ENCODE measurements at places on chromosomes 7 and 10.

GRCh38 chr10:95266674-95267095 is 24.1 kb downstream of the PDLIM1 start:
- DNase-seq: no peak

GRCh38 chr10:100976906-100977305 is 7.6 kb downstream of the SEMA4G start:
- no peak for DNase-seq

- DNase-seq: no peak
Observed at GRCh38 chr10:4623757-4624420, 202.1 kb upstream of the AKR1E2 start.

DNA sequence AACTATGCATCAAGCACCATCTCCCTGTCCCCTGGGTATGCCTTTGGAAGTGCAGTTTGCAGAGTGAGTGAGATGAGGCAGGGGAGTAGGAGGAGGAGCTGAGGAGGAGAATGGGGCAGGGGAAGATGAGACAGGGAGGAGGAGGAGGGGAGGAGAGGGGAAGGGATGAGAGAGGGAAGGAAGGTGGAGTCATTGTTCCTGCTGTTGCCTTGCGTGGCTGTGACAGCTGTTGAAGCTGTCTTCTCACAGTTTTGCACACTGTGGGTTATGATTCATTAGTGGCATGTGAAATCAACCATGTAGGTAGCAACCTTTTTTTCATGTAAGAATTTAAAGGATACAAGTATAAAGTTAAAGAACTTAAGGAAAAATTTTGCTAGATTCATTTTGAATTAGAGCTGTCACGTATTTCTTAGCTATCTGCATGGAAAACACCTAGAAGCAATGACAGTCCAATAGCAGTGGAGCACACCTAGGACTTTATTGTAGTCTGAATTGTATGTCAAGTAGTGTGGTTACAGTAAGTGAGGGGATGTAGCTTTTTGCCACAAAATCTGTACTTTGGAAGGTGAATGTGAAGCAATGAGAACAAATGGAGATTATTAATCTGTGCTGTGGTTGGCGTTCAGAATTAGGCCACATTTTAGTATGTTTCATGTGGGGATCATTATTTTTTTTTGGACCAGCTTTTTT is 21.7 kb downstream of the CCM2 start:
- DNase-seq: no peak

GRCh38 chr10:76089556-76090180 is 658.2 kb downstream of the LRMDA start:
- DNase-seq: no peak

GRCh38 chr10:133087045-133087678 is 562 bp upstream of the ADGRA1 start:
- no peak for DNase-seq

GRCh38 chr7:66682350-66683093 is 53.8 kb downstream of the KCTD7 start:
- no peak for DNase-seq

DNA sequence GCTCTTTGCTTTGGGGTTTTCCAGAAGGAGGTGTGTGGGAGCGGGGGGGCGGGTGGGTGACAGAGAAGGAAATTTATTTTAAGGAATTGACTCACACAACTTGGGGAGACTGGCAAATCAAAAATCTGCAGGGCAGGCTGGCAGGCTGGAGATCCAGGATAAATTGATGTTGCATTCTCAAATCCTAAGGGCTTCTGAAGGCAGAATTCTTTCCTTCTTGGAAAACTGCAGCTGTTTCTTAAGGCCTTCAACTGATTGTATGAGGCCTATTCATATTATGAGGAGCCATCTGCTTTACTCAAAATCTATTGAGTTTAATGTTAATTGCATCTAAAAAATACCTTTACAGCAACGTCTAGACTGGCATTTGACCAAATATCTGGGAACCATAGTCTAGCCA is 1528.8 kb upstream of the LRRTM3 start:
- DNase-seq: no peak

DNA sequence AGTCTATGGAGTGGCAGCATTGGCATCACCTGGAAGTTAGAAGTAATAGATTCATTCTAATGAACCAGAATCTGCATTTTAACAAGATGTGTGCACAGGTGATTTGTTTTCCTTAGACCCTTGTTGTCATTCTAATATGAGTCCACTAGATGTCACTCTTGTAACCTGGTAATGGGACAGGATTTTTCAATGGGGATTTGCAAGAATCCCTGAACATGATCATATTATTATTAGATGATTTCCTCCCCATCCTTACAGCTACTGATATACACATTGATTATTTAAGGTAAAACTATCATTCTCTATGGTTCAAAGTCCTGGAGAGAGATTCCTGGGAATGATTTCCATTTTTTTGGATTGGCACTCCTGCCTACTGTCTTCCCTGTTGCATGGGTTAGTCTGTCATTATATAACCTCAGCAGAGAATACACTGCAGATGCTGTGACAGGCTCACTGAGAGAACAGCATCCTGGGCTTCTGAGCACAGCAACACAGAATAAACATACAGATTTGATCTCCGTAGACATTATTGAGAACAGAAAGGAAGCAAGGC is 194.9 kb downstream of the SUGCT start:
- DNase-seq: peak; percentile 33

DNA sequence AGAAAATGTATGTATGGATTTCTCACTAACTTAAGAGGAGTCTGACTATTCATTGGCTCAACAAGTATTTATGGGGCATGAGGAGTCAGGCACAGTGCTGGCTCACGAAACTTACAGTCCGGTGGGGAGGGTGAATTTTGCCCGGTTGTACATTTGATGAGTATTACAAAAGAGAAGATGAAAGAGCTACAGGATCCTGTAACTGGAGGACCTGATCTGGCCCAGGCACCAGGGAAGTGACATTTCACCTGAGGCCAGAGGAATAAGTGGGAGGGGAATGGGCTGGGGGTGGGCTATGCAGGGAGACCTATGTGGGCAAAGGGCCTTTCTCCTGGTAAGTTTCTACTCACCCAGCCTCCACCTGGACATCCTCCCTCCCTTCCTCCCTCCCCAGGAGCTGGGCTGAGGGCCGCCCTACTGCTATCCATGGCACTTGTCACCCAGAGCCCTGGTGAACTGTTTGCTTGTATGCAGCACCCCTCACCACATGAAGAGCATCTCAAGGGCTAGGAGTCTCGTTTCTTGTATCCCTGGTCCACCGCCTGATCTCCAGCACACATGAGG is 101.1 kb upstream of the ZNF438 start:
- no peak for DNase-seq

DNA sequence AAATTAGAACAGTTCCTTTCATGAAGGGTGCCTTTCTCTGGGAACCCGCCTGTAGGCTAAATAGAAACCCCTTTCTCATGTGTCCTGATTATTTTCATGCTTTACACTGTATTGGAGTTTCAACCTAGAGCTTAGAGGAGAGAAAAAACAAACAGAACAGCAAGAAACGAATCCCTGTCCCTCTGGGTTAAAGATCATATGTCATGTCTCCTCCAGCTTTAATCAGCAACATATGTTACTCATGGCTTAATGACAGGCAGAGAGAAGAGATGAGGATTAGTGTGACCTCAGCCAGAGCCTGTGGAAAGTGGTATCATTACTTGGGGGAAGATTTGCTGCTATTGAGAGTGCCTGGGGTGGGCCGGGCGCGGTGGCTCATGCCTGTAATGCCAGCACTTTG is 32.1 kb downstream of the CRCP start:
- no peak for DNase-seq

DNA sequence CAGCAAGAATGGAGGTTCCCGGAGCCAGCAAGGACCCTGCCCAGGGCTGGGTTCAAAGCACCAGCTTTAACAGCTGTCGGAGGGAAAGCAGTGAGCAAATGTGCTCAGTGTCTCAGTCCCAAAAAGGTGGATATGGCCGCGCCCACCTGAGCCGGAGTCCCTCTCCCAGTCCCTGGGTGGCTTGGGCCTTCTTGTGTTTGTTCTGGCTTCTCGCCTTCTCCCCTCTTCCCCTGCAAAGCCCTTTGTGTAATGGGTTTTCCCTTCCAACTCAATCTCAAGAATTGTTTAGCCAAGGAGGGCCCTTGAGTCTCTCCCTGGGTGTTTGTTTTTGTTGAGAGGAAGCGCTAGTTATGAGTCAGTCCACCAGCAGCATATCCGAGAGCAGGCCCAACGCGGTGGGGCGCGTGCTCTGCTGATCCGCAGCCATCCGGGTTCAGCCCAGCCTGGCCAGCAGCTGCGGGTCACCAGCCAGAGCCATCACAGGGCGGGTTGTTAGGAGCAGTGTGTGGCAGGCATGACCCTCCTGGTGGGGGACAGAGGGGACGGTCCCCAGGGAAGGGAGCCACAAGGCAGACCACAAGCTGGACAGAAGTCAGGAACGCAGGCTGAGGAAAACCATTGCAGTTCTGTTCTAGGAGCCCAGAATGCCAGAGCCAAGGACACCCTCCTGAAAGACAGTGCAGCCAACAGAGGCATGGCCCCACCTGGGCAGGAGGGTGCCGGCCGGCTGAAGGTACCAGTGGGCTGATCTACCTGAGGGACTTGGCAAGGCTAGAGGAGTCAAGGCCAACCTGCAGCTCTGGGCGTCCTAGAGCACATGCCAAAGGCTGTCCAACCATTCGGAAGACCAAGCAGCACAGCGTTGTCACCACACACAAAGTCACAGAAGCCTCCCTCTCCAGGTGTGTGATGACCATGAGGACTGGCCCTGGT is 21.3 kb downstream of the CALML3 start:
- DNase-seq: no peak

- DNase-seq: no peak
Observed at GRCh38 chr7:84624527-84624926, 429.9 kb upstream of the SEMA3A start.

- peak; percentile 59 for DNase-seq
Observed at GRCh38 chr10:3887885-3888476, 103.0 kb upstream of the KLF6 start.

DNA sequence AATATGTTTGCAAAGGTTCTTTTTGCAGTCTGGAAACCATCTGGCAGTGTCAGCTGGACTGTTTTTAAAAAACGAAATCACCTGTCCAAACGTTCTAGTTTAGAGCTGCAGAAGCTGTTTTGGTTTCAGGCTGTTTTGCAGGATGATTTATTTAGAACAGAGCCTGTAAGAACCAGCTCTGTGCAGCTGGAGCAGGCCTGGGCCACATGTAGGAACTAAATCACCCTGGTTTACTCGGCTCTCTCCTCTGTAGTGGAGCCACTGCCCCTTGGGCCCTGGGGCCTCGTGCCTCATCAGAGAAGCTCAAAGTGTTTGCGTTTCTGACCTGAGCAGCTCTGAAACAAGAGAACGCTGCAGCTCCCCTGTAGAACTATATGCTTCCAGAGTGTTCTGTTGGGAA is 142.5 kb downstream of the ACTR3B start:
- DNase-seq: no peak

DNA sequence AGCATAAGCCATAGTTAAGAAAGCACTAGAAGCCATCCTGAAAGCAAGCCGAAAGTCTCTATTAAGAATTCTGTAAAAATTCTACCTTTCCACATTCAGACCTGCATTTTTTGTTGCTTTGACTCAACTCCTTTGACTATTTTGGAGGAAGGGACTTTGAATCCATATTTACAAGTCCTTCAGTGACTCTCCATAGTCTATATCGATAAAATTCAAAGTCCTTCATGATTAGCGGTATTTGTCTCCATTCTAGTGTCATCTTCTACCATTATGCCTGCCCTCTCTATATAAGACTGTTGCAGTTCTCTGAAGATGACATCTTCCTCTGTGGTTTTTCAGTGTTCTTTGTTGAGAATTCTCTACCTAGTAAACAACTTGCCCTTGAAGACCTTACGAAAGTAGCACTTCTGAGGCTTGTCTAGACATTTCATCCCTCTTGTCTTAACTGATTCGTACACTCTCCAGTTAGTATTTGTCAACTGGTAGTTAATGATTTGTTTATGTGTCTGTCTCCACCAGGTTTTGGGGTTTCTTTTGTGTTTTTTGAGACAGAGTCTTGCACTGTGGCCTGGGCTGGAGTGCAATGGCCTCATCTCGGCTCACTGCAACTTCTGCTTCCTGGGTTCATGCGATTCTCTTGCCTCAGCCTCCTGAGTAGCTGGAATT is 1.7 kb downstream of the CCSER2 start:
- DNase-seq: no peak

DNA sequence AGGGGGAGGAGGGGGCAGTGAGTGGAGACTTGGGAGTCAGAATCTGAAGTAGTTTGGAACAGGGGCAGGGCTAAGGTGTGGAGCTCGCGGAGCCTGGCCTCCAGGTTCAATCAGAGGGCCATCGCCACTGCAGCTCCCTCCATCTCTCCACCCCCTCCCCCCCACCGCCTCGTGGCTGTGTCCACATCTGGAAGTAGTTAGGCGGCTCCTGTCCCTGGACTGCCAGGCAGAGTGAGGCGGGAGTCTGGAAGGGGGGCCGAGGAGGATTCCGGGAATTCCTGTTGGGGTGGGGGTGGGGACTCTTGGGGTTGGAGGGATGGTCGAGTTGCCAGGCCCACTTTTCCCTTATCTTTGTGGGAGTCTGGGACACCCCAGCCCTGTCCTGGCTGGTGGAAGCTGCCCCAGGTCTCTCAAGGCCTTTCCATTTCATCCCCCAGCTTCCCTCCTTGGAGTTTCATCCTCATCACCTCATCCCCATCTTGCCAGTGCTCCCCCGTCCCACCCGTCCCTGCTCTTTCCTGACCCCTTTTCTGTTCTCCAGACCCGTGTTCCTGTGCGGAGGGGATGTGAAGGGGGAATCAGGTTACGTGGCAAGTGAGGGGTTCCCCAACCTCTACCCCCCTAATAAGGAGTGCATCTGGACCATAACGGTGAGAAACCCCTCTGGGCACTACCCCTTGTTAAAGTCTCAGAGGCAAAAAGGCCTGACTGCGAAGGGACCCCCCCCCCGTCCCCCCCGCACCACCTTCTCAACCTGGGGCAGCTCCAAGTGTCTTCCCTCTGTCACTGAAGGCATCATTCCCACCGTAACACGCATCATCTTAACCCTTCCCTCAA is 944 bp downstream of the PCOLCE start:
- peak; percentile 80 for DNase-seq

DNA sequence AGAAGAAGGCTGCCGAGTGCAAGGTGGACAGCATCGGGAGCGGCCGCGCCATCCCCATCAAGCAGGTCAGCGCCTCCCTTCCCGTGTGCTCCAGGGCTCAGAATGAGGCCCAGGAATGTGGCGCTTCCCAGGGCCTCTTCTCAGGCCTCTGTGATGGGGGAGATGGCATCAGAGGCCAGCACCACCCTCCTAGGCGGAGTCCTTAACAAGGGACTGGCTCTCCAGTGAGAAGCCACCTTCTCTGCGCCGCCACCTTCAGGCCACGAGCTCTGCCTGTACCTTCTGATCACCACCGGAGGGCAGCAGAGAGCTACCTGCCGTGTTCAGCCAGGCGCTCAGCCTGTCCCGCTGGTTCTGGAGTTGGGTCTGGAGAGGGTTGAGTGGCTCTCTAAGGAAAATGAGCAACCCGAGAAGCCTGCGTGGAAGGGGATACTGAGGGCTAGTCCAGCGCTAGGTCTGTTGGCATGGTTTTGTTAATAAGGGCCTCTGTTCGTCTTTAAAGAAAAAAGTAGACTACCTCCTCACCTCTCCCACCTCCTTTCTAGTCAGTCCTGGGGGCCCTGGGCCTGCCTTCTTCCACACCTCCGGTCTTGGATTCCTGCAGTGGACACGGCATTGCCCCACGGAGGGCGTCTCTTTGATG is 37.7 kb downstream of the AGAP3 start:
- DNase-seq: peak; percentile 83

- no peak for DNase-seq
Observed at GRCh38 chr7:27802999-27803398, 63.0 kb downstream of the TAX1BP1 start.

- DNase-seq: no peak
Observed at GRCh38 chr10:1418031-1418550, 319.2 kb downstream of the ADARB2 start.

GRCh38 chr10:80485946-80486764 is 32.0 kb downstream of the TSPAN14 start:
- no peak for DNase-seq

GRCh38 chr7:13031468-13031867 is 344.0 kb downstream of the ARL4A start:
- DNase-seq: no peak

Measured in NT2/D1 (cell line).